ENCODE measurements at places on chromosomes 4 and X.
A peak's percentile ranks its signal among the peaks of the same experiment; 100 is the strongest.

GRCh38 chrX:56812515-56813105 lies 83.6 kb downstream of the NBDY start:
- DNase-seq: no peak

DNA sequence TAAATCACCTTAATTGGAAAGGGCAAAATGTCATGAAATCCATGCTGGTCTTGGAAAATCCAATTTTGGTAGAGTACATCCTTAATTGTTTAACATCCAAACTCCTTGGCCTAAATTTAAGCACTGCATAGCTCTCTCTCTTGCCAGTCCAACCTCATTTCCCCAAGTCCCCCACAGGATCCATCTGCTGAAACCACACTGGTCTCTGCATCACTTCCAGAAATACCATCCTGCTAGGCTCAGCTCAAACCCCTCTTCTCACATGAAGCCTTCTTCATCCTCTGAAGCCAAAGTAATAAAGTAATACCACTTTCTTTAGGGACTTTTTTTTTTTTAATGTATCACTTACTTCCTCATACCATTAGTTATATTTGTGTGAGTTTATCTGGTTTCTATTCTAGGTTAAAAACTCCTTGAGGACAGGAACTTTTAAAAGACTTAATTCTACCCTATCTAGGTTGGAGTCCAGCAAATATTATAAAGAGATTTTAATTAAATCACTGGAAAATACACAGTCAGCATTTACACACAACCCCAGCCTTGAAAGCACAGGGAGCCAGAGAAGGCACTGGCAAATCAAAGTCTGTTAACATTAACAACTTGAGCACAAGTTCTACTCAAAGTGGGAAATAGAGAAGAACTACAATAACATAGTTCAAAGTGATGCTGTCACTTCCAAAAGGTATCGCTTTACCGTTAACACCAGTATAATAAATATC lies 16.7 kb upstream of the KLF3 start:
- DNase-seq: no peak

DNA sequence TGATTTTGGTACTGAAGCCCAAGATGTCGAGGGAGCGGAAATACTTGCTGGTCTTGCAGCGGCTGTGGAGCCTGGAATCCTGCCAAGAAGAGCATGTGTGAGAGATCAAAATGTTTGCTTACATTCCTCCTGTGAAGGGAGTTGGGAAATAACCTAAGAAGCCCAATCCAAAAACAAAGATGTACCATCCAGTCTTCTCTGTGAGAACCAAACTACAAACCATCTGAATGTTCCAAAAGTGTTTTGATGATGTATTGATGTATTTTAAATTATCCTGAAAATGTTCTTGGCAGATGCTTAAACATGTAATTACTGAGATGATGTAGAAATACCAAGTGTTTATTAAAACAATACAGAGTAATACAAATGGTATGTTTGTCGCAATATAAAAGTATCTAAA lies 10.1 kb upstream of the ADH1A start:
- DNase-seq: peak; percentile 7

- DNase-seq: peak; percentile 23
Observed at GRCh38 chr4:173257732-173258717, 76.1 kb downstream of the HMGB2 start.
